G401 (cell line): ENCODE measurements at places on chromosomes 6 and 20. TPM values are rescaled to one million over a fixed set of nuclear protein-coding genes. Genes with fewer than 3 reads are reported as not detected.
A peak's percentile ranks its signal among the peaks of the same experiment; 100 is the strongest.

DNA sequence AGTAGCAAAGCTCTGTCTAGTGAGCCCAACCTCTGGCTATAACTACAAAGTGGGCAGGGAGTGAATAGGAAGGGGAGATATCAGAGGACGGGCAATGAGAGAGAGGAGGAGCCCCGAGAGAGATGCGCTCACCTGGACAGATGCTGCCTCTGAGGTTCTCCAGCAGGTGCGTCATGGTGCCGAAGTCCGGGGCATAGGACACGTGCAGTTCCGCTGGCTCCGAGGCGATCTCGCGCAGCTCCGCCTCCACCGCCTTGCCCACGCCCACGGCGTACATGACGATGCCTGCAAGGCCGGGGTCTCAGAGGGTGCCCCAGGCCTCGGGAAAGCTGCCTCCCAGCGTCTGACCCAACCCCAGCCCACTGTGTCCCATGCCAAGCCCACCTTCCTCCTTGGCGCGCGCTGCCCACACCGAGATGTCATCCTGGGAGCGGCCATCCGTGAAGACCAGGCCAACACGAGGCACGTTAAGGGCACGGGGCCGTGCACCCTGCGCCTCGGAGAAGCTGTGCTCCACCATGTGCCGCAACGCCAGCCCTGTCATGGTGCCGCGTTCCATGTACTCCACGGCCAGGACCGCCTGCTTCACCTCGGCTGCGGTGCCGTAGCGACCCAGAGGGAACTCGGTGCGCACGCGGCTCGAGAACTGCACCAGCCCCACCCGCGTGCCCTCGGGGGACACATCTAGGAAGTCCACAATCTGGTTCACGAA is 8.7 kb upstream of the RBPJL start:
- DNase-seq: no peak

GRCh38 chr6:159376516-159377158 is 207.4 kb downstream of the FNDC1 start:
- DNase-seq: no peak

- DNase-seq: no peak
These were observed 717.8 kb downstream of the EPM2A start for GRCh38 chr6:145017516-145017915.

Gene FAM83B
- not detected in 2 replicates for total RNA-seq

Gene TRIM15
- not detected in 2 replicates for total RNA-seq

GRCh38 chr6:131628726-131629125 is 684 bp upstream of the MED23 start:
- peak; percentile 32 for DNase-seq

- DNase-seq: no peak
These were observed 655.2 kb upstream of the MAP3K7 start for GRCh38 chr6:91241946-91242613.

Gene BACH2
- 0.37 and 0.71 TPM in 2 replicates for total RNA-seq

Gene AVP
- not detected in 2 replicates for total RNA-seq

Gene OLIG3
- not detected in 2 replicates for total RNA-seq

Gene PI16
- not detected in 2 replicates for total RNA-seq

GRCh38 chr6:5399391-5399790 is 138.1 kb downstream of the FARS2 start:
- DNase-seq: no peak

GRCh38 chr6:63609231-63609630 is 26.4 kb upstream of the PHF3 start:
- no peak for DNase-seq

- no peak for DNase-seq
These were observed 162.7 kb upstream of the MARCKS start for GRCh38 chr6:113694278-113695077.

DNA sequence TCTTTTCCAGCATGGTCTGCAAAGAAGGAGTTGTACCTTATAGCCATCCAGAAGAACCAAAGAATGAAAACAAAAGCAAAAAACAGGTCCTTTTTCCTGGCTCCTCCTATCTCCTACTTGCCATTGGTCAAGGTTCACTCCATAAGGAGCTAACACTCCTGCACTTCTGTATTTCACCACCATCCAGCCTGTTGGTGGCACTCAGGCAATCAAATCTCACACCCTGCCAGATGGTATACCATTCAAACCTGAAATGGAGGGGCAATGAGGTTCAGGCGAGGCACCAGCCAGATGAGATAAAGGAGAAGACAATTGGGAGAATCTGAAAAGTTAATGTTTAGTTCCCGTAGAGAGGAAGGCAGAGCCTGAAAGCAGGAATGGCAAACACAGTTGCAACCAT is 203.8 kb downstream of the ALDH8A1 start:
- DNase-seq: no peak
